ENCODE measurements at places on chromosomes 5 and 9.

GRCh38 chr9:131640438-131641137, 95.3 kb downstream of the PRRT1B start:
- DNase-seq: peak; percentile 79

DNA sequence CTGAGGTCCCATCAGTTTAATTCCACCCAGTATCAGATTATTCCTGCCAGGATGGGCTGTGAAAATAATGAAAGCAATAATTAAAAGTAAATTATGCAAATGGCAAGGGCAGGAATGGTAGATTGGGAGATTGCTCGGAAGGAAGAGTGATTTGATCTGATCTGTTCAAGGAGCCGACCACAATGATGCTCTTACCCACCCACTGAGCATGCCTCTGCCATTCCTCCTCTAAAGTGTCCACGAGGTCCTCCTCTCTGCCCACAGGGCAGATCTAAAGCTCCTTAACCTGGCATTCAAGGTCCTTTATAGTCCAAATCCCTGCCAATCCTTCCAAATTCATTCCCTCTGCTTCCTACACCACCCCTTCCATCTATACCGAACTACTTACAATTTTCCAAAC, 147.8 kb downstream of the TTLL11 start:
- DNase-seq: peak; percentile 64

DNA sequence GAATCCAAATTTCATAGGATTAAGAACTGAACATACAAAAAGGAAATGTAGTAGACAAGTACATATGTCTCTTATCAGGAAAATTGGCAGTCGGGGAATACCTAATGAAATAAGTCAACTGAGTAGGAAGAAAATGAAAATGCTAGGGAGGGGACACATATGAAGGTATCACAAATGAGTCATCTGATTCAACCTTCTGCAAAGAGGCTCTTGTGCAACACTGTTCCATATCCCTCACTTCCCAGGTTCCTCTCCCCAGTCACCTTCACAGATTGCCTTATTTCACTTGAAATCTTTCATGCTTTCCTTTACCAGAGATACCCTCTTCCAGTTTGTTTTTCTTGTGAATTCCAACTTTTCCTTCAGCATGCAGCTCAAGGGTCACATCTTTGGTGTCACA, 139.0 kb downstream of the RFX3 start:
- DNase-seq: no peak

DNA sequence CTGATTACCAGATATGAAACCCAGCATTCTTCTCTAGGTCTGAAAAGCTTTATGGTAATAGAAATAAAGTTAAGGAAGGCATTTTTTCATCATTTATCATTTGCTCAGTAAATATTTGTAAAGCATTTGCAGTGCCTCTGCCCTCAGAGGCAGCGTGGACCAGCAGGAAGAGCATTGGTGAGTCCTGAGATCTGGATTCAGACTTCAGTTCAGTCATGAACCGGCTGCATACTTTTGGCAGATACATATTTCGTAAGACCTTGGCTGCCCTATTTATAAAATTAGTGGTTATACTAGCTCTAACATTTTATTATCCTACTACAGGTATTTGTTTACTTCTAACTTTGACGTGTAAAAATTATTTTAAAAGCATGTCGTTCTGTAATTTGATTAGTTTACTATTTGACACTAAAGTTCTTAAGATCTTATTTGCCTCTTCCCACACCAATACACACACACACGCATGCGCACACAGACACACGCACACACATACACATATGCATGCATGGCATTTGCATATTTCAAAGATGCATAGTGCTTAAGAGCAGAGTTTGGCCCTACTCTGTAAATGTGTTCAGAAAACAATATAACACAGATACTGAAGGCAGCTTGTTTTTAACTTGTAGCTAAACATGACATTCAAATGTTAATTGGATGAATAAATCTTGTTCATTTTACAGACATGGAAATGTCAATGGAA, 101.9 kb downstream of the RPS23 start:
- peak; percentile 18 for DNase-seq

GRCh38 chr5:115243412-115243811, 19.3 kb downstream of the PGGT1B start:
- DNase-seq: peak; percentile 15

DNA sequence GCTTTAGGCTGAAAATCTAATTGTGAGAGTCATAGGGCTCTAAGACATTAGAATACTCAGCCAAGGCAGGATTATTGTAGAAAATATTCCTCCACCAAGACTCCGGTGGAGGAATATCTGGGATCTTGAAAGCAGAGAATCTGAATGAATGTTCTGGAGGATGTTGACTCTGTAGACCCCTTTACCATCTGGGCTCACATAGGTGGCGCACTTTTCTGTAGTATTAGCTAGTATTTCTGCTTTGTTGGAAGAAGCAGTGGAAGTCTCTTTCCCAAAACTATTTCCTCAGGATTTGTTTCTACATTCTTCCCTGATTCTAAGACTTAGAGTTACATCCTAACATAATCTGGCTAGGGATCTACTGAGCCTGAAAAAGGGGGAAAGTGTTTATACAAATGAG, 752.4 kb upstream of the SEMA6A start:
- DNase-seq: no peak

DNA sequence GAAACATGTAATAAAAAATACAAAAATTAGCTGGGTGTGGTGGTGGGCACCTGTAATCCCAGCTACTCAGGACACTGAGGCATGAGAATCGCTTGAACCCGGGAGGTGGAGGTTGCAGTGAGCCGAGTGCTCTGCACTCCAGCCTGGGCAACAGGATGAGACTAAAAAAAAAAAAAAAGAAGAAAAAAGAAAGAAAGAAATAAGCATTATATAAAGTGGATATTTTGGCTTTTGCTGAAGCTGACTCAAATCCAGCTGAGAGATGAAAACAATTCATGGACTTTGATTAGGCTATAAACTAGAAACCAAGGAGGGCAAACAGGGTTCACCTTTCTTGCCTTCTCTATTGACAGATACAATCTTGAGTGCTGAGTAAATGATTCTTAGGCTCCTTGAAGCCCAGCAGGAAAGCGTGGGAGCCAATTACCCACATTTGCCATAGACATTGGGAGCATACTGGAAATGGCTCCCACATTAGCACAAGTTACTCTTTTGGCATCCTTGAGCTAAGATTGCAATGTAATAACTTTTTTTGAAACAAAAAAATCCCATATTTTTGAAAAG, 2.4 kb upstream of the BTF3 start:
- DNase-seq: no peak

- no peak for DNase-seq
Observed at GRCh38 chr5:15320871-15321270, 179.1 kb upstream of the FBXL7 start.

- peak; percentile 93 for DNase-seq
Observed at GRCh38 chr9:70602321-70603019, 188.0 kb upstream of the KLF9 start.

GRCh38 chr9:83238871-83239640, 176.1 kb upstream of the RASEF start:
- DNase-seq: no peak

DNA sequence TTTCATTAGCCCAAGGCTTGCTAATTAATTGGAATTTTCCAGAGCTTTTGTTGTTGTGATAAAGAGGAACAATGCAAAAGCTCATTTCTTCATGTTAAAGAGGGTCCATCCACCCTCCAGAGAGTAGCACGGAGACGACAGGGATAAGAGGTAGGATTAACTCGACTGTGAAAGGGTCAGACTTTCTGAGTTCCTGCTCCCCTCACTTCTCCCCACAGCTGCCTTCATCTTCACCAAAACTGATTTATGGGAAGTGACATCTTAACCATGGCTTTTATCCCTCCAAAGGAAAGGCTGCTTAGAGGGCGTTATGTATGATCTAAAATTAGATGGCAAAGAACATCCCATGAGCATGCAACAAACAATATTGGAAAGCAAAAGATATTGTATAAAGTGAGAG, 135.5 kb downstream of the GLIS3 start:
- no peak for DNase-seq

DNA sequence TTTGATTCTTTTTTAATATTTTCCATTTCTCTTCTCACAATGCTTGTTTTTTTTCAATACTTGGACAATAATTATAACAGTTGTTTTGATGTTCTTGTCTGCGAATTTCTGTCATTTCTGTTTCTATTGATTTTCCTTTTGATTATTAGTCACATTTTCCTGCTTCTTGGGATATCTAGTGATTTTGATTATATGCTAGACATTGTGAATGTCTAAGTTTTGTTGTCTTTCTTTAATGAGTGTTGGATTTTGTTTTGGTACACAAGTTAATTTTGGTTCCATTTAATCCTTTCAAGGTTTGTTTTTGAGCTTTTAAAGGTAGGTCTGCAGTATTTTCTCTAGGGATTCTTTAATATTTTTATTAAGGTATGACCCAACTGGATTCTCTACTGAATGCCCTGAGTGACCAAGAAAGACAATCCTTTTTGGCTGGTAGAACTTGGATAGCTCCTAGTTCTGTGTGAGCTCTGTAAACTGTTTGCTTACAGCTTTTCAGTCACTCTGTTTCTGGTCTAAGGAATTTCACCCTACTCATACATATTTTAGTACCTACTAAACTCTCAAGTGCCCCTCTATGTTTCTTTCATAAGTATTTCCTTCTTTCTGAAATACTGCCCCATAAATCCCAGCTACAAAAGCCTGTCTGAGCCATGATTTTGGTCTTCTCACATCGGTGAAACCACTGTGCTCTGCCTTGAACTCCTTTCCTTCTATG, 12.5 kb upstream of the PDE8B start:
- no peak for DNase-seq

DNA sequence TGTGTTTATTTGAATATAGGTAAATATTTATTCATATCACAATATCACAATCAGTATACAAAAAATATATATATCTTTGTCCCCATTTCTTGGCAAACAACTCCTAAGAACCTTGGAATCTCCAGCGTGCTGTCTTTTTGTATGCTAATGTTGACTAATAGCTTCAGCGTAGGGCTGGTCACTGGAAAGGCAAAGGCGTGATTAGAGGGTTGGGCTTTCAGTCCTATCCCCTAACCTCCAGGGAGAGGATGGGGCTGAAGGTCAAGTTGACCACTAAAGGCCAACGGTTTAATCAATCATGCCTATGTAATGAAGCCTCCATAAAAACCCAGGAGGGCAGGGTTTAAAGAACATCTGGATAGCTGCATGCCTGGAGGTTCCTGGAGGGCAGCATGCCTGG, 79.6 kb upstream of the BNC2 start:
- no peak for DNase-seq

DNA sequence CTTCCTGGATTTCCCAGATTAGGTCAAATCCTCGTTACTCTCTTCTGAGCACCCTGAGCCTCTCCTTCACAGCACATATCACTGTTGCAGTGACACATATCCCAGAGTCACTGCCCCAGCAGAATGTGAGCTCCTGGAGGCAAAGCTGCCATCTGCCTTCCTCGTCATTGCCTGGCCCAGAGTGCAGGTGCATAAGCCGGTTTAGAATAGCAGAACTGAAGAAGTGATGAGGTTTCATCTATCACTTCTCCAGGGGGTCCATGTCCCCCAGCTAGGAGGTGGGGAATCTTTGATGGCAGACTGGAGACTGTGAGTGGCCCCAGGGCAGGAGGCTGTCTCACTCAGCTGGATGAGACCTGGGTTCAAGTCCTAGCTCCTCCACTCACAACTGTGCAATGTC, 25.8 kb downstream of the NIPAL4 start:
- no peak for DNase-seq

DNA sequence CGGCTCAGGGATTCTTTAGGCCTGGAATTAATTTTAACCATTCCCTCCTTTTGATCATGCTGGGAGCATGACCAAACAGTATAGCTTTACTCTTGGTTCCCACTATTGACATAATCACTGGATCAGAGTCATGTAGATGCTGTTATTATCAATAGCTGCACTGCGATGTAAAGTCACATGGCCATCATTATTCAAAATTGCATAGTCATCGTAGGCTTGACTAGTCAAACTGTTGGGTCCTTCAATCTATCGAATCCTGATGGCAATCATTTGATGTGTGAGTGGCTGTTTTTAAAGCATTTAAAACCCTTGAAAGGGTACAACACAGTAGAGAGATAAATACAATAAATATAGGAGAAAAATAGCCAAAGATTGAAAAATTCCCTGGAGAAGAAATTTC, 1194.1 kb downstream of the EFNA5 start:
- DNase-seq: no peak

- no peak for DNase-seq
Observed at GRCh38 chr9:125147401-125147951, 4.1 kb upstream of the SCAI start.

GRCh38 chr5:96198356-96199058, 234.5 kb downstream of the PCSK1 start:
- DNase-seq: peak; percentile 69

DNA sequence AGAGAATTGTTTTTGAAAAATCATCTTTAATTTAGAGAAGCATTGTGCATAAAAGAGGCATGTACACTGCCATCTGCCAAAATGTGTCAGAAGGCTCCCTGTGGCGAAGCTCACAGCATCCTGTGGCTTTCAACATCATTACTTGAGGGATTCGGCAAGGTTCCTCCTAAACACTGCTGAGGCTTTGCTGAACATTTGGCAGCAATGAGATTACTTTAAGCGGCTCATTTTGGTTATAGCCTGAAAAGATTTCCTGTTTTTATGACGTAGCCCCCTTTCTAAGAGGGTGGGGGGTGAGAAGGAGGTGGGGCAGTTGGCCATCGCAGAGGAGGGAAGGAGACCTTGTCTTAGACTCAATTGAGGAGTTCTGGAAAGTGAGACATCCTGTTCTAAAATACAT, 469.4 kb downstream of the RASEF start:
- no peak for DNase-seq

- no peak for DNase-seq
Observed at GRCh38 chr5:55052383-55052931, 28.4 kb downstream of the GZMK start.
